ENCODE measurements at places on chromosomes 7 and 10.
A peak's percentile ranks its signal among the peaks of the same experiment; 100 is the strongest.

GRCh38 chr7:116455009-116455408 is 44.5 kb upstream of the CAV2 start:
- DNase-seq: no peak

- DNase-seq: no peak
Observed at GRCh38 chr7:64916-65341, 127.4 kb upstream of the FAM20C start.

GRCh38 chr10:113153493-113154102 is 203.6 kb downstream of the TCF7L2 start:
- DNase-seq: no peak

GRCh38 chr10:23065181-23065948 is 30.0 kb upstream of the MSRB2 start:
- no peak for DNase-seq

- DNase-seq: peak; percentile 79
Observed at GRCh38 chr7:55571511-55572377, 558 bp downstream of the VOPP1 start.

DNA sequence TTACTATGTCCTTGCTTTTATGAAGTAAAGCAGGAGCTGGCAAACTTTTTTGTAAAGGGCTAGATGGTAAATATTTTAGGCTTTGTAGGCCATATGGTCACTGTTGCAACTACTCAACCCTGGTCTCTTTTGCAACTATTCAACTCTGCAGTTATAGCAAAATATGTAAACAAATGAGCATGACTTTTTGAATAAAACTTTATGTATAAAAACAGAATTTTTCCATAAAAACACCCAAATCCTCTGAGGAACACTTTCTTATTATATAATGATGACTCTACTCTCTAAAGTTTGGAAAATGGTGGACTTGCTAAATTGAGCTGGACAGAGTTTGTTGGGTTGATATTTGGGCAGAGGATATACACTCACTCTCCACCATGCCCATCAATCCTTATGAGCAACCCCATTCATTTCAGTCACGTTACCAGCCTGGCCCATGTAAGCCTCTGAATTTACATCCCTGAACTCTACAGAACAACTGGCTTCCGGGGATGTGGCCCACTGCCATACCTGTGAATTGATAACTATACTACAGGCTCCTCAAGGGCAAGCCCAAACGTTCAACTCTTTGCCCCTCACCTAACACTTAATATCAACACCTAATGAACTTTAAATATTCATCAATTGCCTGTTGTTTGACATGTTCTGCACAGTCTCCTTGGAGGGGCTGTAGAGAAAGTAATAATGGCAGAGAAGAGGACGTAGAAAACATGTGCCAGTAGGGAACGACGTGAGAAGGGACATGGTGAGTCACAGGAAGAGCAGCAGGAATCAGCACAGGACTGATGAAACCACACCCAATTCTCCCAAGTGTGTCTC is 37.6 kb downstream of the SGMS1 start:
- no peak for DNase-seq
